H54 (cell line): ENCODE measurements at places on chromosomes 13 and 19.
A peak's percentile ranks its signal among the peaks of the same experiment; 100 is the strongest.

- DNase-seq: no peak
Measured at GRCh38 chr19:30877661-30878113, 471.5 kb downstream of the TSHZ3 start.

DNA sequence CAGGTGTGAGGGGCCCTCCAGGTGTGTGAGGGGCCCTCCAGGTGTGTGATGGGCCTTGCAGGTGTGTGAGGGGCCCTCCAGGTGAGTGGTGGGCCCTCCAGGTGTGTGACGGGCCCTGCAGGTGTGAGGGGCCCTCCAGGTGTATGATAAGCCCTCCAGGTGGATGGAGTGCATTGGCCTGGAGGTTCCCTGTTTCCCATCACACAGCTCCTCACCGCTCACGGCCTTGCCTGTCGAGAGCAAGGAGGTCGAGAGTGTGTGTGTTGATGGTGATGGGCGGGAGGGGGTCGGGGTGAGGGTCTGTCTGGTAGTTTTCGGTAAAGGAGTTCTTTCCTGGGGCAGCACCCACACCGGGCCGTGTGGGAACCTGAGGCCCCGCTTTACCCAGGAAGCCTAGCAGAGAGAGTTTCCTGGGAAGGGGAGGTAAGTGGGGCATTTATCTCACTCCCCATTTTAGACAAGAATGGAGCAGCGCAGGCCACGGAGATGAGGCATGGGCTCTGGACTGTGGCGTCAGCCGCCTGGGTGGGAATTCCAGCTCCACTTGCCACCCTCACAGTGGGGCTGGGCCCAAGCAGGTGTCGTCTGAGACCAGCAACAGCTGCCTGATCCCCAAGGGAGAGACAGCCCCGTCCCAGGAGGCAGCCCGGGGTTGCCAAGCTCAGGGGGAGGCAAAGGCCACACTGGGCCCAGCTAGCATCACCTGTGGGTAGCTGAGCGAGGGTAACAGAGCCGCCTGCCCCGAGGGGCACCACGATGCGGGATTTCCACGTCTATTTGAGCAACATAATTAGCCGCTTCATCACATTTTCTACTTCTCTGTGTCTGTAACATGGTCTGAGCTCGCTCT is 10.9 kb upstream of the GAS6 start:
- no peak for DNase-seq

- DNase-seq: peak; percentile 39
Measured at GRCh38 chr13:36297366-36298338, at the start of gene CCDC169. Gene CCDC169 (minus strand): TSS chr13:36297814. CDS start chr13:36297719, 95 bp downstream.

DNA sequence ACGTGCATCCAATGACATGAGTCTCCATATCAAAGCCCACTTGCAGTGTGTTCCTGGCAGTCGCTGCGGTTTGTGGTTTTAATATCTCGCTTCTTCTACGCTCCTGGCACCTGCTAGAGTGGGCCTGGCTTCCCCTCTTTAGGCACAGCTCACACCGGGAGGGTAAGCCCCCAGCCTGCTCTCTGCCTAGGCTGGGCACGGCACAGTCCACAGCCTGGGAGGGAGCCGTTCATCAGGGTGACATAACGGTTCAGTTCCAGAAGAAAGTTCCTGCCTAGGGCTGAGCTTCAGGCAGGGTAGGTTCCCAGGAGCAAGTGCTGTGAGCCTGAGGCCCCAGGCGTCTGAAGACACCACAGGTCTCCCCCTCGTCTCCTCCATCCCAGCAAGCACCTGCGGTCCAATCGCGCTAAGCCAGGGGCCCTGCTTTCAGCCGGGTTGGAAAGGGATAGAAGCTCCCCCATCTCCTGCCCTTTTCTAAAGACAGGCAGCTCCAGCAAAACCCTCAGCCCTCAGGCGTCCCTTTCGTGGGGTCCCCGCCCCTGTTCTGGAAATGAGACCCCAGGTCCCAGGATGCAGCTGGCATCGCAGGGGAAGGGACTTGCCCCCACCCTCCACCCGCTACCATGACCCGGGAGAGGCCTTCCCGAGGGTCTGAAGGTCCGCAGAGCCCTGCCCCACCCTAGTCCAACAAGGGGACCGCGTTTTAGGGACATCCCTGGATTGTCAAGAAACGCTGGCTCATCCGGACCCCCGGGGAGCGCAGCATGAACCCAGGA is 121.6 kb upstream of the ZNF507 start:
- DNase-seq: no peak

DNA sequence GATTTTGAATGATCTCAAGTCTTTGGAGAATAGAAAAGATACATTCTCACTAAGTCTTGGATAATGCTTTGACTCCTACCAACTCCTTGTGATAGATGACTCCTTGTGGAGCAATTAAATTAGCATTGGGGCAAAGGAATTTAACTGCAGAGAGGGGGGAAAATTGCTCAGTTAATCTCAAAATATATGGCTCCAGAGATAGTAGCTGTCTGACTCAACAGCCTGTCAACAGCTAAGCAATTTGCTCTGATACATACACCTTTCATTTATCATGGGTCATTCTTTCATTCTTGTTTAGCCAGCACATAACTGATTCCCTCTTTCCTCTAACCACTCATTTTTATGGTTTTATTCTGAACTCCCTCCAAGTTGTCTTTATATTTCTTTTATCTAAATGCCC is 225.6 kb upstream of the OBI1 start:
- DNase-seq: no peak

DNA sequence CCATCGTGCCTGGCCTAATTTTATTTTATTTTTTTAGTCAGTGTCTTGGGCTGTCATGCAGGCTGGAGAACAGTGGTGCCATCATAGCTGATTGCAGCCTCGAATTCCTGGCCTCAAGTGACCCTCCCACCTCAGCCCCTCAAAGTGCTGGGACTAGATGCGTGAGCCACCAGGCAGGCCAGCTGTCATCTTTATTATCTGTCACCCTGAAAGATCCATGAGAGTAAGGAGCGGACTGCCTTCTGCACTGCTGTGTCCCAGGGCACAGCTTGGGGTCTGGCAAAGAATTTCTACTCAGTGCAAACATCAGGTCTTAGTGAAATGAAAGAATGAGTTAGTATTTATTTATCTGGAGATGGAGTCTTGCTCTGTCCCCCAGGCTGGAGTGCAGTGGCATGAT is 9.5 kb upstream of the TLE5 start:
- DNase-seq: no peak

DNA sequence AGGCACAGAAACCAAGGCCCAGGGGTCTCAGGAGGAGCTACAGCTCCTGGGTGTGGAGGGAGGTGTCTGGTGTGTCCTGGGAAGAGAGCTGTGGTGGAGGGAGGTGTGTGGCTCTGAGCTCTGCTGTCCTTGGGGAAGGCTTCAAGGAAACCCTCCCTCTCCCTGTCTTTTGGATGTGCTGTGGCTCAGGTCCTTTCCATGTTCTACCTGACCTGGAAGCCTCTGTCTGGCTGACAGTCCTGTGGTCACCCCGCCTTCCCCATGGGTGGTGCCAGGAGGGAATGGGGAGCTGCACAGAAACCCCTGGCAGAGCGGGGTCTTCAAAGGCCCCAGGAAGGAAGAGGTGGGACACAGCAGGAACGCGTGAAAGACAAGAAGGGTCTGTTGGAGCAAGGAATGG is 617 bp upstream of the CEACAM7 start:
- no peak for DNase-seq

DNA sequence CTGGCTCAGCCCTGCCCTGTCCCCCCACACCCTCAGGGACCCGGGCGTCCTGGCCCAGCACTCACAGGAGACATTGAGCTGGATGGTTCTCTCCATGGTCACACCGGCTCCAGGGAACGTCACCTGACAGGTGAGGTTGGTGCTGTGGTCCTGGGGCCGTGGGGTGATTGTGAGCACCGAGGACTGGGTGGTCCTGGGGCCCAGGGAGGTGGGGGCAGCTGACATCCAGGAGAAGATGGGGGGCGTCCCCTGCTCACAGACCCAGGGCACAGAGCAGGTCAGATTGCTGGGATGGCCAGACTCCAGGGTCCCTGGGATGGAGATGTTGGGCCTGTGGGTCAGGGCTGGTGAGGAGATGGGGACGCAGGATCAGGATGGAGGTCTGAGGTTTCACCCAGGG is 854 bp downstream of the SIGLEC6 start:
- DNase-seq: no peak

GRCh38 chr13:112874751-112875300 is 94.2 kb upstream of the MCF2L start:
- no peak for DNase-seq

DNA sequence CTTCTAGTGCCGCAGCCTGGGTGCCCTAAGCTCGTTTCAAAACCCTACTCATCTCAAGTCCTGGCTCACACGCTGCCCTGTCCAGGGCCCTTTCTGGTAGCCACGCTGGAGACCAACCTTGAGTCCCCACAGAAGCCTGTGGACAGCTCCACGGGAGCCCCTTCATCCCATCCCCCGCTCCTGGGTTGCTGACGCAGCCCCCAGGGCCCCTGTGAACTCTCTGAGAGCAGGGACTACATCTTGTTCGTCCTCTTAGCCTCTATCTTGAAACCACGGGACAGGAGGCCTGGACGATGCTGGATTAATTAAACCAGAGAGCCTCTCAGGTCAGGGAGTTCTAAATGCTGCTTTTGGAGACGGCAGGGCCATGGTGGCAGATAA is 7.4 kb downstream of the MLLT1 start:
- no peak for DNase-seq

DNA sequence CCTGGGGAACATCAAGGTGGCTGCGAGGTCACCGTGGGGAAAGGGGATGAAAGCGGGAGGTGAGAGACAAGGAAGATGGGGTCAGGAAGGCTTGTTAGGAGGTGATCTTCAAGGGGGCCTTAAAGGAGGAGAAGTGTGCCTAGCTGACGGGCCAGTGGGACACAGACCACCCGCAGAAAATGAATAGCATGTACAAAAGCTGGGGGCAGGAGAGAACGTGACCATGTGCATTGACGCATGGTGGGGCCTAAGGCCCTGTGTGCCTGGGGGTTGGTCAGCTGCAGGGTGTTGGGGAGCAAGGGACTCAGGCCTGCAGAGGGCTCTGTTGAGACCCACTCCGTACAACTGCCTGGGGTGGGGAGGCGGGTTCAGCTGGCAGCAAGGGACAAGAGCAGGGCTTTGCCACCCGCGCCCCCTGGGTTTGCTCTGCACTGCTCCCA is 5.9 kb downstream of the RAB8A start:
- no peak for DNase-seq

DNA sequence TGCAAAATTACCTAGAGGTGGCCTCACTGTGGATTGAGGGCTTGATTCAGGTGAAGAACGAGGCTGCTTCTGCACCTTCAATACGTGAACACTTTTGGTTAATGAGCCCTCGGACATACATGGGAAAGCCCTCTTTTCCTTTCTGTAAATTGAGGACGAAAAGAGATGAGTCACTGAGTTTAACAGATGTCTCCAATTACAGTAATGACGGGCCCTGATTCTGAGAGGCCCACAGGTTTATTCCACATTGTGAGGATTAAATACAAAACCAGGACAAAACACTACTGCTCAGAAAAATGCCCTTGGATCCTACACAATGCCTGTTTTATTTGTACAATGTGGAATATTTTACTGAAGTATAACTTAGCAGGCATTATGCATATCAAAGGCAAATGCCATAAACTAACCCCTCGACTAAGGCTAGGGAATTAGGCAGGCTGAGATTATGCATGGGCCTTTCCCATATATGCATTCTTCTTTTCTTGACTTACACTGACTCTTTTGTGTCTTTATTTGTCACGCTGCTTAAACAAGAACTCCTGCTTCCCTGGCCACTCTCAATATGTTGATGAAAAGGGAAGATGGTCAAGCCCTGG is 819.9 kb downstream of the OLFM4 start:
- DNase-seq: no peak

GRCh38 chr13:34721631-34722595 is 220.2 kb upstream of the NBEA start:
- DNase-seq: no peak

- DNase-seq: peak; percentile 5
Measured at GRCh38 chr13:27708325-27708724, 84.0 kb upstream of the GSX1 start.

GRCh38 chr13:45787346-45787745 is 64.2 kb downstream of the SIAH3 start:
- no peak for DNase-seq

DNA sequence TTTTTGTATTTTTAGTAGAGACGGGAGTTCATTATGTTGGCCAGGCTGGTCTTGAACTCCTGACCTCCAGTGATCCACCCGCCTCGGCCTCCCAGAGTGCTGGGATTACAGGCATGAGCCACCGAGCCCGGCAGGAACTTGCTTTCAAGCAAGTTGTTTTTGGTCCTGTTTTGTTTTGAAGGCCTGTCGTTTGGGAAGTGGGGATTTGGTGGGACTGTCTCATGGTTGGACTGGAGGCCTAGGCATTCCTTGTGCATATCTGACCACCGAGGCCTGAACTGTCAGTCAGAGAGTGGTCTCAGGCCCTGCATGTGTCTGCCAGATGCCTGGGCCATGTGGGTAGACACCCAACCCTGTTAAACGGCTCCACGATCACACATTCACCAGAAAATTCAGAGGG is 26.3 kb downstream of the UBXN6 start:
- no peak for DNase-seq

- no peak for DNase-seq
Measured at GRCh38 chr13:59360108-59360507, 803.6 kb downstream of the DIAPH3 start.

DNA sequence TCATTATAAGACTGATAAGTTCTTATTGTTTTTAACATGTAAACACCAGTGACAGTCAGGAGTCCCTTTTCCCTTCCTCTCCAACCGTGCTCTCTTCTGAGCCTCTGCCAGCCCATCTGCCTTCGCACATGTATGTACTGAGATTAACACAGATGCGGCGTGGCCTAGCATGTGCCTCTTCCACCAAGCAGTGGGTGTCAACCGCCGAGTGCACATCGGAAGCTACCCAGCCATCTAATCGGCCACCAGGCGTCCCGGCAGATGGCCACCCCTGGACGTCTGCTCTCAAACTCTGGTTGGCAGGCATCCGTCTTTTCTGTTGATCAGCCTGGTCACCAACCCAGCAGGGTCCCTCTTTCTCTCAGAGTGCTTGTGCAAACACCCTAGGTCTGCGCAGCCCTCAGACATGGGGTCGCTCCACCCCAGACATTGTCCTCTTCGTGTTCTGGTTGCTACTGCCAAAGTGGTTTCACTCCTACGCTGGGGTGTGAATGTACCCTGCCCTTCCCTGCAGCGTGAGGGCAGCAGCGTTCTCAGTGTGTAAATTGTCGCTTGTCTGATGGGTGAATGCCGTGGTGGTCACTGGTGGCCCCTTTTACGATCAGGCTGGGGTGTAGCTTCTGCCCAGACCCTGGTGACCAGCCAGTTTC is 57.7 kb upstream of the LDLR start:
- no peak for DNase-seq
